ENCODE measurements at places on chromosomes 3 and 15.

GRCh38 chr3:26614006-26614685 is 8.4 kb upstream of the LRRC3B start:
- no peak for DNase-seq

GRCh38 chr3:72232777-72233176 is 447.8 kb upstream of the PROK2 start:
- no peak for DNase-seq

DNA sequence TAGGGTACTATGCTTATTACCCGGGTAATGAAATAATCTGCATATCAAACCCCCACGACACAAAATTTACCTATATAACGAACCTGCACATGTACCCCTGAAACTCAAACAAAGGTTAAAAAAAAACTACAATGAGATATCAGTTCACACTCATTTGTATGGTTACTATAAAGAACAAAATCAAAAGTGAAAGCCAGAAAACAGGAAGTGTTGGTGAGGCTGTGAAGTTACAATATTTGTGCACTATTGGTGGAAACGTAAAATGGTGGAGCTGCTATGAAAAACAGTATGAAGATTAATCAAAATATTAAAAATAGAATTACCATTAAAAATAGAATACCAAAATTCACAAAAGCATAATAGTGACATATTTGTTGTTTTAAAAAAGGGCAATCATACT is 128.9 kb downstream of the ZIC1 start:
- DNase-seq, result no peak

- no peak for DNase-seq
Observed at GRCh38 chr15:75389791-75390382, 21.5 kb upstream of the MAN2C1 start.

DNA sequence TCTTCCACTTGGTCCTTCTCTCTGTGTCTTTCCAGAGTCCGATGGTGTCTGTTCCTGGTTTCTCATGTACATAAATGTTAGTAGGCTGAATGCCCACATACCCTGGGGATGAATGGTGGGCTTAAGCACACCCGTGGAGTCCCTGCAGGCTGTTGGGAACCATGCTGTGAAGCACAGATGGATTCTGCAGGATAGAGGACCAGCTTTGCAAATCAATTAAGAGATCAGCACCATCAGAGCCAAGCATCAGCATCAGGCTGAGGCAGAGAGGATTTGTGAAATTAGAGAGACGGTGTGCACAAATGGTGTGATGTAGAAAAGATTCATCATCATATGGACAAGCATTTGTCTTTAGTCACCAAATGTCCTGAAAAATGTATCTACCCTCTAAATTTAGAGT is 127.1 kb downstream of the SV2B start:
- no peak for DNase-seq

GRCh38 chr3:133119176-133119575 is 81.0 kb downstream of the TMEM108 start:
- no peak for DNase-seq

DNA sequence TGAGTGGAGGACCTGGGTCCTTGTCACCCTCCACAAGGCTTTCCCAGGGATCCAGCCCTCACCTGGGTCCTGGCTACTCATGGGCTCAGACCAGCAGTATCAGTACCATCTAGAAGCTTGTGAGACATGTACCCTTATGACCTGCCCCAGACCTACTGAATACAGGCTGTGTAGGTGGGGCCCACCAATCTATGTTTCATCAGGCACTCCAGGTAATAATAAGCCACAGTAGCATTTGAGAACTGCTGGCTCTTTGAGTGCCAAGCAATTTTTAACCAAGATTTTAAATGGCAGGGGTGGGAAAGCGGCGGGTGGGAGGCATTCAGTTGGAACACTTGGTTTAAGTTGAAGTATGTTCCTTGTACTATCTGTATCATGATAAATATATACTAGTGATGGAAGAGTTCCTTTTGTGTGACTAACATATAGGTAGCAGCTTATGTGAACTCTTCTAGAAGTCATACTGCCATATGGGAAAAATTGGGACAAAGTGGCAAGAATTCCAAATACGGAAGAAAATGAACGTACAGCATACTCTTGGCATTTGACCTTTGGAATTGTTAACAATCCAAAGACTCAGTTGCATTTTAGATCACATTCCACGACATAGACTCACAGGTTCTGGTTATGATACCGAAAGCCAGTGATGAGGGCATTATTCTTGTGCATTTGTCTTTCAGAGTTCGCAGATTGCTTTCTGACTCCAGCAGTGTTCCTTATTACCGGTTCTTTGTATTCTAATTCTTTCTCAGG is 190.4 kb downstream of the GHSR start:
- no peak for DNase-seq

DNA sequence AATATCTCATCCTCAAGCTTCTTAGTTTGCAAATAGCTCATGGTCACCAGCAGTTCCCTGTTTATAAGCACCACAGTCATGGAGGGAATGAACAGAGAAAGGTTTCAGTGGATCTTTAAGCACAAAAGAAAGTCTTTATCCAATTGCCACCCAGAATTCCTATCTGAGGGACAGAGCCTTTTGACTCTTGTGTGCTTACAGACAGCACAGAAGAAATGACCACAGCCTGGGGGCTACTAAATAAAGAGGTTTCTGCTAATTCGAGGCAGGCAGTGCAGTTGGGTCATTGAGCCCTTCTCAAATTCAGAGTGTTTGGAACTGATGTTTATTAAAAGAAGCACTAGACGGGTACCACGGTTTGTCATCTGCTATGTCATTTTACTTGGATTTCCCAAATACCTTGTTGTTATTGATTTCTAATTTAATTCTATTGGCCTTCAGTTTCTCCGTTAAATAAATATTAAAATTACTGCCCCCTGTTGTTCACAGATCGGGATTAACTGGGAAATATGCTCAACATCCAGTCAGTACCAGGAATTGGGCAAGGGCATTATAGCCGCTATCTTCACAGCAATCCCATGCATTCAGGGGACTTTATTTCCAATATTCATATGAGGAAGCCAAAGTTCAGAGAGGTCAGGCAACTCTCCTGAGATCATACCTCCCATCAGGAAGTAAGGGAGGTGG is 3.6 kb downstream of the PRICKLE2 start:
- DNase-seq, result no peak

- DNase-seq, result no peak
Observed at GRCh38 chr15:28960979-28961378, 75.2 kb downstream of the APBA2 start.

DNA sequence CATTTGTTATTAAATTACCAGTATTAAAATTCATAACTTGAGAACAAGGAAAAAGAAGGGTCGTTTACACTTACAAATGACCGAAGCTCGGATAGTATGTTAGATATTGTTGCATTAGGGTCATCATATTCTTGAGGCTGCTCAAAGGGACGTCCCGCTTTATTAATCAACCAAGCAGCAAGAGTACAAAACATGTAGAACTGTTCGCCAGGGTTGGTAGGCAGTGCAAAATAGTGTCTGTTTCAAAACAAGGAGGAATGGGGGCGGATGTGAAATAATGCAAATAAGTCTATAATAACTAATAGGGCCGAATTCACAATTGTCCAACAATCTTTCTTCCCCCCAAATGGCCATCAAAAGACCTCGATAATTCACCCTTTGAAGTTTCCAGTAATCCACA is 2.9 kb downstream of the IFT57 start:
- DNase-seq, result no peak

- peak; percentile 48 for DNase-seq
Observed at GRCh38 chr15:84023636-84024035, 211.9 kb upstream of the GOLGA6L4 start.

DNA sequence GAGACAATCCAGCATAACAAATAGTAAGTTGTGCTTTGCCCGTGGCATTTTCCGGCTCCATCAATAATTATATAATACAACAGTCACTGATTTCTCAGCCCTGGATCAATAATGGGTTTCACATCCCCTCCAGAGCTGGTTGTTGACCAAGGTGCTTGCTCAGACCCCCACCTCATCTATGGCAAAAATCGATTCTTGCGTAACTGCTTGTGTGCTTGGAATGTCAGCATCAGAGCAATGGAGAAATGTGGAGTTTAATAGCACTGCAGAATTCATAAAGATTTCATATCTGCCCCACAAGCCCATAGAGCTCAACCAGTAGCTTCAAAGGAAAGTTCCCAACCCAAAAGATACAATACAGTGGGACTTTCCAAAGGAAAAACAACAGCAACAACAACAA is 1098.5 kb downstream of the IGSF11 start:
- no peak for DNase-seq

- no peak for DNase-seq
Observed at GRCh38 chr3:114439284-114439683, 145.5 kb downstream of the TIGIT start.

- DNase-seq, result peak; percentile 56
Observed at GRCh38 chr3:71725271-71725991, at the start of gene EIF4E3. Gene EIF4E3 (minus strand): TSS chr3:71725402. CDS start chr3:71725367, 35 bp downstream.

DNA sequence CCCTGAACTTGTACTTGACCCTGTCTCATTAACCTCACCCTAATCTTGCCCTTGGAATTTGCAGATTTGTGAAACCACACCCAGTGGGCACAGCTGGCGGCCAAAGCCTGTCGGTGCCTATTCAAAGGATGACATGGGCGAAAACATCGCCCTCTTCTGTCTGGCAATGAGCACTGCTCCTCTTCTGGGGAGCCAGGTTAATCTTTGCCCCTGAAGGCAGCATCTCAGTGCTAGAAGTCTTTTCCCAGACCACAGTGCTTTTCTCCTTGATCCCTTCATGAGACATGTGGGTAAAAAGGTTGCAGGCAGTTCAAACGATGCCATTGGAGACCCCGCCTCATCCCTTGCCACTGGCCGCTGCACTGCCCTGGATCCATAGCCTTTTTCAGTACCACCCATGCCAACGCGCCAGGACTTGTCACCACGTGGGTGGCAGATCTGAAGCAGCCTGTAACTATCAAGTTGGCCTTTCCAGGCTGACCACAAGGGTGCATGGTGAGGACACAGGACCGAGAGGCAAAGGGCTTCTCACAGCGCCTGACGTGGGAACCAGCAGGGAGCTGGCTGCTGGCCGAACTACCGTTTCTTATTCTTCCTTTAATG is 6.5 kb upstream of the DNASE1L3 start:
- DNase-seq, result peak; percentile 66

- DNase-seq, result no peak
Observed at GRCh38 chr3:152729906-152730305, 105.0 kb upstream of the P2RY1 start.

DNA sequence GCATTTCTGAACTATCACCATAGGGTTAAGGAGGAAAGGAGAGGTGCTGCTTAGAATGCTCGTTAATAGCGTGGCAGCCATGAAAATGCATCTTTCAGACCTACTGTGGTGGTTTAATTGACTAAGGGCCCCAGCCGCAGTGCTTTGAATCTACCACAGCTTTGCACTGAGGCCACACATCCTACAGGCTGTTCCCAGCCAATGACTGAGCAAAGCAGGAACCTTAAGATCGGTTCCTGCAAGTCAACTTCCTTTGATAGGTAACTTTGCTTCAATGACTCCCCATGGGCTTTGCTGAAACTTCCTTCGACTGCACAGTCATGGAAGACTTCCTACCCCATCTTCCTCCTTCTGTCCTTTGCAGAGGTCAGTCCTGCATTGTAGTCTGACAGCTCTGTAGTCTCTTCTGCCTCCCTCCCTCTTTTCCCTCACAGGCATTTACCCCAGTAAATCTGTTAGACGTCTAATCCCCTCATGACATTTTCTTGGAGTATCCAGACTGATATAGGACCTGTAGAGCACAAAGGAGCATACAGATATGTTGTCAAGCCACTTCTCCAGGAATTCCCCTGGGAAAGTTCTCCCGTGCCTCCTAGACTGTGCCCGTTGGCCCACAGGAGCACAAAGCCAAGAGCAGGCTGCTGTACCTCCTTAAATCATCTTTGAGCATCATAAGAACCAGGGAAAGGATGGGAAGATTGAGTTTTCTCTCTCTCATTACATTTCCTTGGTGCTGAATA is 2.6 kb upstream of the BCL2A1 start:
- DNase-seq, result peak; percentile 48

- DNase-seq, result no peak
Observed at GRCh38 chr3:191412759-191413158, 48.2 kb upstream of the PYDC2 start.

DNA sequence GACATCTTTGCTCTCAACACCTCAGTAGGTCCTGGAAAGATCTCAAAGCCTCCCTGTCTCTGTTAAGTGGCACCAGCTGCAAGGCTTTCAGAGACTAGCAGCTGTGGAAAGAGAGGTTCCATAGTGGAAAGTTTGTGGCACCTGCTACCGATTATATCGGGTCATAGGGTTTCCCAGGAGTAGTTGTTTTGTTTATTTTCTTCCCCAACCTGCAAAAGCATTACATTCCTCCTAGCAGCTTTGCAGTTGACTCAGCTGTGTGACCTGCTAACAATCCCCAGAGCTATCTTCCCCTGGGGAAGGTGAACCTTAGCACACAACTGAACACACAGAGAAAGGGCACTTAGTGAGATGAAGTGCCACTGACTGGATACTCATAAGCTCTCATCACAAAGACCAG is 598.9 kb upstream of the GRM7 start:
- DNase-seq, result no peak

DNA sequence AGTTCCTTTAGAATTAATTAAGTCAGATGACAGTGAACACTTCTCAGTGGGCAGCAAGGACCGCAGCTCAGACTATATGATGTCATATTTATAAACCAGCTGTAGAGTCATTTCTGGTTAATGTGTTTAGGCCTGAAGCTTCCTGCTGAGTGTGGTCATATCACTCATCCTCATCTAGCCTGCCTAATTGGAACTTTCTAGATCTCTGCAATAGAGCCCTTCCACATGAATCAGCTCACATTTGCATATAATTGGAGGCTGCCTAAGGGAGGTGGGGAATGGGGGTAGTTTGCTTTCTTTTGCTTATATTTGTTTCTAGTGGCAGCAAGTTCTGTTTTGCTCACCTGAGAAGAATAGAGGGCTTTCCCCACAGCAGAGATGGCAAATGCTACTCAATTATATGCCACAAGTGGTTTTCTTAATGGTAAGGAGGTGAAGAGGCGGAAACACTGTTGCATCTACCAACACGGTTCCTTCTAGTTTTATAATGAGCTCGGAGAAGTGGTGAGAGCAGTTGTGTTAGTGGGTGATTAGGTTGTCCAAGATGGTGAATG is 148.1 kb downstream of the KLHL25 start:
- DNase-seq, result no peak

- DNase-seq, result no peak
Observed at GRCh38 chr15:26628071-26628470, 144.8 kb downstream of the GABRB3 start.

DNA sequence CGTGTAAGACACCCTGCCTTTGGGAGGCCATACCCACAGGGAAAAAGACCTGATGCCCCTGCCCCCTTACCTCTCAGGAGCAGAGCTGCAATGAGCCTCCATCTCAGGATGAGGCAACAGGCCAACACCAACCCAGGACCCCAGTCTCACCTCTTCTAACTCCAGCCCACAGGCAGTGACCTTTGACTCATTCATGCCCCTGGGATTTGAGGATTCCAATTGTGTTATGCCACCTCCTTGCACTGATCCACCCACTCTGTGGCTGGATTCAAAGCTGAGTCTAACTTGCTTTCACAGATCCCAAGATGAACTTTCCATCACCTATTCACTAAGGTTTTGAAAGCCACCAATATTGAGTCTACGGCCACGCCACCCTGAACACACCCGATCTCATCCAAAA is 64.7 kb downstream of the MINAR1 start:
- no peak for DNase-seq
